Activated naive CD8-positive, alpha-beta T cell treated with anti-CD3 and anti-CD28 coated beads, Interleukin-2, amount 50 U/mL, for 24 hours (primary cell): ENCODE measurements at places on chromosomes 2 and 18.

DNA sequence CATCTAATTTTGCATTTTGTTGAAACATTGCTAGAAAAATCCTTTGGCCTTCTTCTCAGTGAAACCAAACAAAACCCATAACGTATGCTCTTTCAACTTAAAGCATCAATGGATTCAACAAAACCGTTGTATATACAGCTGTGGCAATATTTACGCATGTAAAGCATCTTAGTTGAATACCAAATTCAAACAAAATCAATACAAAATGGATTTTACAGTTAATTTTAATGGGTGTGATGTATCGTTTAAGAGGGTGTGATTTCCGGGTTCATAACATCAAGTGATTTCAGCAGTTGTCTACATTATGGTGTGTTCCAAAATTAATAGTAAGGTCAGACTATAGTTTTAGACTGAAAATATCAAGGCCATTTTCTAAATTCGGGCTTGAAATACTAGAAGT is 198.2 kb downstream of the TGIF1 start:
- DNase-seq, result no peak

GRCh38 chr2:160892204-160892603 is 268.0 kb upstream of the TANK start:
- no peak for DNase-seq

GRCh38 chr2:107635883-107636282 is 190.8 kb upstream of the RGPD4 start:
- DNase-seq, result no peak

DNA sequence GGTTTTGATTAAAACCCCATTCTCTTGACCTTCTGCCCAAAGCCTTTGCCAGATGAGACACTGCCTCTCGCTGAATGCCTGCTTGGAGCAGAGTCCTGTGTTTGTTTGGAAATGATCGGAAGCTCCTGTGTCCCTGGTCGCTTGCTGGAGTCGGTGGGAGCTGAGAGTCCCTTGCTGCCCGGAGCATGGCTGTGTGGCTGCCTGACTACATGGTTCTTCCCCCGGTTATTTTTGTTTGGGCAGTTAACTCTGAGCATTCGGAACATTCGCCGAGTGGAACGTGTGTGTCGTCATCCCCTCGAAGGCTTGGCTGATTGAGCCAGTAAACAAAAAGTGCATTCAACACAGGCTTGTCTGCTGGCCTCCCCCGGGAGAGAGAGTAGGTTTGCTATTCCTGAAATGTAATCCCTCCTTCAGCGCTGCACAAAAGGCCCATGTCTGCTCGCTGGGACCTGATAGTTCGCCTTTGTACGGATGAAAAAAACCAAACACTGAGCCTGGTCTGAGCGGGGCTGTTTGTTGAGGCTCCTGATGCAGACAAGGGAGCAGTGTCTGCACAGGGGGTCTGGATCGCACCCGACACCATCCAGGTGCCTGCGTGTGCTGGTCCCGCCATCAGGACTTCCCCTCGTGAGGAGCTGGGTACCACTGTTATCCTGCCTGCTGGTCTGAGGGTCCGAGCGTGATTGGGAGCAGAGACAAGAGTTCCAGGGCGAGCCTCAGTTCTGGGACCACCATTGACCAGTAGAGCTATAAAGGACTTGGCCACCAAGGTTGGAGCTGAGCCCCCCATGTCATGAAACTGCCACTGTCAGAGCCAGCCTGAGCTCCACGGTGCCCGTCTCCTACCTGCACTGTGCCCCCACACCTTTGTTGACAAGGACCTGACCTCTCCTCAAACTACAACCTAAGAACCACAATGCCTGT is 83.8 kb downstream of the AGAP1 start:
- no peak for DNase-seq

- DNase-seq, result no peak
These were observed 51.3 kb downstream of the ACSL3 start for GRCh38 chr2:222912117-222912516.

DNA sequence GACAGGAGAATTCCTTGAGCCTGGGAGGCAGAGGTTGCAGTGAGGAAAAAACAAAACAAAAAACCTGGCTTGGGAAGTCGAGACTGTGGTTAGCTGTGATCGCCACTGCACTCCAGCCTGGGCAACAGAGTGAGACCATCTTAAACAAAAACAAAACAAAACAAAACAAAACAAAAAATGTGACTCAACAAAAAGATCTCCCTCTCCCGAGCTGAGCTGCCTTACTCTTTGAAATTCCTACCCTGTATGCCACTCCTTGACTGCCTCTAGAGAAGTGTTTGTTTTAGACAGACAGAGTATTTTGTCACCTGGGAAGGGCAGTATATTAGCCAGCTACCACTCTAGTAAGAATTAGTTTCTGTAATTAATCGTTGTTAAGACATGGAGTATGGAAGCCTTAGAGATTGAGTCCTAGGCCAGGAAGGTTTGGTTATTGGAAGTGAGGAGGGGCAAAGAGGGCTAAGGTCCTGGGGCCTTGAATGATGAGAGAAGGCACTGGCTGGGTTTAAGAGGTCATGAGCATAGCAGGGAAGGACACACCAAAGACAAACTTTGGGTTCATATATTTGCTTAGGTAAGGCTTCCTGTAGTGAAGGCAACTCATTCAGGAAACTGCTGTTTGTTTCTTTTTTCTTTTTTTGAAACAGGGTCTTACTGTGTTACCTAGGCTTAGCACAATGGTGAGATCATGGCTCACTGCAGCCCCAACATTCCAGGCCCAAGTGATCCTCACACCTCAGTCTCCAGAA is 56.0 kb downstream of the HAUS1 start:
- DNase-seq, result no peak

DNA sequence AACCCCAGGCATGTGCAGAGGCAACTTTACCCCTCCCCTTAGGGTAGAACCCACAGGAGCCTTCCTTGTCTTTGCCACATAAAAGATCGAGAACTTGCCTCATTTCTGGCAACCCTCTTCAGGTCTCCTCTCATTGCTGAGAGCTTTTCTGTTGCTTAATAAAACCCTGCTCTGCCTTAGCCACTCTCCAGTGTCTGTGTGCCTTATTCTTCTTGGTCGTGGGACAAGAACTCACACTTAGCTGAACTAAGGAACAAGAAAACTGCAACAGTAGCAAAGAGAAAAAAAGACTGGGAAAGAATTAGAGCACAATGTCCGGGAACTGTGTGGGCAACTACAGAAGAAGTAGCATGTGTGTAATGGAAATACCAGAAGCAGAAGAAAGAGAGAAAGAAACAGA is 56.2 kb upstream of the SMIM21 start:
- no peak for DNase-seq

GRCh38 chr18:79736846-79737245 is 57.2 kb downstream of the CTDP1 start:
- no peak for DNase-seq

- DNase-seq, result no peak
These were observed 120.9 kb downstream of the PTGR3 start for GRCh38 chr18:75088021-75088506.

- DNase-seq, result no peak
These were observed 268.0 kb downstream of the DYSF start for GRCh38 chr2:71721362-71721665.

DNA sequence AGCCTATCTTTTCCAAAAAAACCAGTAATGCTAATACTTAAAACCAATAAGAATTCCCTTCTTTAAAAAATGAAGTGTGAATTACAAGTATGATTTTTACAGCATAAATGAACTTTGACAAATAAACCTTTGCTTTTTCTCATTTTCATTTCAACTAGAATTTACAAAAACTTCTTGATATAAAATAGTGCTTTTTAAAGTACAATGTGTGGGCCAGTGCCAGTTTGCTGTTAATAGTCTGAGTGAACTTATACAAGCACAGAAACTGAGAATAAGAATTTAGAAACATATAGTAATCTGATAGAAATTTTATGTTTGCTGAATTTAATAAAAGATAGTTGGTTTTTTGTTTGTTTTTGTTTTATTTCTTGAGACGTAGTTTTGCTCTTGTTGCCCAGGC is 43.7 kb upstream of the CHRNA1 start:
- DNase-seq, result no peak

- no peak for DNase-seq
These were observed 117.2 kb downstream of the GATA6 start for GRCh38 chr18:22286585-22286984.

- DNase-seq, result no peak
These were observed 135.4 kb downstream of the TMEM17 start for GRCh38 chr2:62370321-62371250.

DNA sequence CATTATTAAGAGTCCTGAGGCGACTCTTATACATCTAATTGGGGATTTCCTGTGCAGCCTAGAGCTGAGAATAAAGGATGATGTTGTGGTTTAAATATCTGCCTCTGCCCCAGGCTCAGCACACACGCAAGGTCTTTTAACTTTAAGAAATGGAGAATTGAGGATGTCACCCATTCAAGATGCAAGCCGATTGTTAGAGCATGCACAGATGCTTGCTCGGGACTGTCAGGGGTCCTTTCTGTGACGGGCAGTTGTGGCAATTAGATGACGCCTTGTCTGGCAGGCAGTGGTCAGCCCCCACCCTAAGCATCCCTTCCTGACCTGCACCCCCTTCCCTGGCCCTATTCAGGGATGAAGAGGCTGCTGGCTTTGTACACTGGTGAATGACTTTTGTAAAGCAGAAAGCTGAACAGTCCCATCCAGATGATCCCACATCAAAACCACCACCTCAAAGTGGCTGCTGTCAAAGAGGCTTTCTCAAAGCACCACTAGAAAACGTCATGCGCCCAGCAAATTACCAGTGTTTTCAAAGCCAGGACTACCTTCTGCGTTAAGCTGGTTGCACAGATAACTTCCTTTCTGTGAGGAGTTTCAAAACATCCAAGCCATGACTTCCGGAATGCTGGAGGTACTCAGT is 23.7 kb downstream of the FAM178B start:
- DNase-seq, result peak; percentile 50

DNA sequence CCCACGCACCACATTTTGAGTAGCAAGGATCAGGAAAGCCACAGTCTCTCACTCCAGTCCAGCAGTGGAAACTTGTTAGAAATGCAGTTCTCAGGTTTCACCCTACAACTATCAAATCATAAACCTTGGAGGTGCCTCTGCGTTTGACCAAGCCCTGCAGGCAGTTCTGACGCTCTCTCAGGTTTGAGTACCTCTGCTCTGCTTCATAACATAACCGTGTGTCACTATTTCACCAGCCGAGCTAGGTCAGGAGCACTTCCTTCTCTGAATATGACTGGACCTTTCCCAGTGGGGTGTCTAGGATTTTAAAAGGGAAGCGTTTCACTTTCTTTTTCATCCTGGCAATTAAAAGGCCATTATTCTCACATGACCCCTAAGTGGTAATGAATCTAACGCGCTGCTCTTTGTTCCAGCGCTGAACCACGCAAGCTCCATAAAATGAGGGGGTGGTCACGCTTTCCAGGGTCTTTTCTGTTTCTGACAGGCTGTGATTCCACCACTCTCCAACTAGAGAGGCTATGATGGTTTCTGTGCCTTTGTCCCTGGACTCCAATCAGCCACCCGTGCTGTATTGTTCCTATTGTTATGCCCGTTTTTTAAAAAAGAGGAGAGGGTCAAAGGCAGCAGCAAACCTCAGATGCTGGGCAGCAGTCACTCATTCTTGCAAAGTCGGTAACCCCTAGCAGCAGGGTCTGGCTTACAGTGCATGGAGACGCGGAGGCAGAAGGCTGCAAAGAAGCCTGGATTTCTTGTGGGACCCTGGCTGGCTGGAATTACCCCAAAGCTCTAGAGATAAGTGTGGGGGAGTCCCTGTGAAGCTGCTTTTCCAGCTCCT is 75.2 kb upstream of the CTNNA2 start:
- DNase-seq, result no peak

DNA sequence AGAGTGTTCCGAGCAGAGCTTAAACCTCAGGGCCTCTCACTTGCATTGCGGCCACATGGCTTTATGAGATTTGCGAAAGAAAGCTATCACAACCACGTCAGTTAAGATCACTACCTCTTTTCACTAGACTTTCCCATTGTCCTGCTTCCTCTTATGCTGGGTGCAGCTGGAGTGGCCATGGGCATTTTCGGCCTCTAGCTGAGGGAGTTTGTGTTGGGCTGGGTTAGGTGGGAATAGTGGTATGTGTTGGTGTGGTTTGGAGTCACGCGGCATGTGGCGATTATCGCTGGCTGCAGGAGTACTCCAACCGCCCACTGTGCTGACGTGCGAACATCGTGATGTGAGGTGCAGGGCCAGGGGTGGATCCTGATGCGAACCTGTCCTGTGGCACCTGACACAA is 27.1 kb downstream of the RALB start:
- no peak for DNase-seq

GRCh38 chr2:12047761-12048160 is 301.3 kb downstream of the LPIN1 start:
- DNase-seq, result no peak

- DNase-seq, result no peak
These were observed 763.8 kb upstream of the CDH7 start for GRCh38 chr18:64986906-64987495.

DNA sequence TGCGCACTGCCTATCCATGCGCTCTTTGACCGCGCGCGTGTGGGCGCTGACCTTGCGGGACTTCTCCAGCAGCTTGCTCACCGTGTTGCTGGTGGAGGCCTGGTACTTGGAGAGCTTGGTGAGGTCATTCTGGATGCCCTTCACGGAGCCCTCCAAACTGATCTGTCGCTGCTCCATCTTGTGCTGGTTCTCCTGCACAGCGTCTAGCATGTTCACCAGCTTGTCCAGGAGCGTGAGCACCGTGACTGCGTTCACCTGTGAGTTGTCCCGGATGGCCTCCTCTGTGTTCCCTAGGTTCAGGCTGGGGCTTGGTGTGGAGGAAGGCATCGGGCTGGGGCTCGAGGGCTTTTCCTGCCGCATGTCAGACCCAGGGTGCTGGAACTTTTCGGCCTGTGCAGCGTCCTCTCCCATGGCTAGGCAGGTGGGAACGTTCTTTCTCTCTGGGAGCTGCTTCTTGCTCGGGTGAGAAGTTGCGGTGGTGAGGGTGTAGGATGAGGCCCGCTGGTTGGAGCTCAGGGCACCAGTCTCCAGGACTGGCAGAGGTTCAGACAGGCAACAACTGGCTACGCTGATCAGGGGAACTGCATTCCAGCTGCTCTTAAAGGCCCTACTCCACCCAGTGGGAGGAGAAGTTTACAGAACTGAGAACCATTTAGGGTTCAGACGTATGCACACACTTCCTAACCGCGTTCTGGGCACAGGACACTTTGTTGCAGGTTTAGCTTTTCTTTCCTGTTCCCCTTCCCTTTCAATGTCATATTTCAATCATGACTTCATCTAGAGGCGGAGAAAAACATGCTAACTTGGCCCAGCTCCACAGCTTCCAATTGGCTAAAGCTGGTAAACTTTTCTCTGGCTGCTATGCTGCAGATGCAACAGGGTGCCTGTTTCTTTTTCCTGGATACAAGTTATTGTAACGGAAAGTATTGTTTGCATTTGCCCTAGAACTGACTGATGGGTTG is at the start of gene CAVIN2:
TSS of gene CAVIN2 (minus strand) at position 574 of the 962 bp plus-strand sequence. CDS start at position 411, 163 bp downstream.
- DNase-seq, result no peak

- DNase-seq, result no peak
These were observed 62.3 kb downstream of the ADCY3 start for GRCh38 chr2:24857746-24858145.

DNA sequence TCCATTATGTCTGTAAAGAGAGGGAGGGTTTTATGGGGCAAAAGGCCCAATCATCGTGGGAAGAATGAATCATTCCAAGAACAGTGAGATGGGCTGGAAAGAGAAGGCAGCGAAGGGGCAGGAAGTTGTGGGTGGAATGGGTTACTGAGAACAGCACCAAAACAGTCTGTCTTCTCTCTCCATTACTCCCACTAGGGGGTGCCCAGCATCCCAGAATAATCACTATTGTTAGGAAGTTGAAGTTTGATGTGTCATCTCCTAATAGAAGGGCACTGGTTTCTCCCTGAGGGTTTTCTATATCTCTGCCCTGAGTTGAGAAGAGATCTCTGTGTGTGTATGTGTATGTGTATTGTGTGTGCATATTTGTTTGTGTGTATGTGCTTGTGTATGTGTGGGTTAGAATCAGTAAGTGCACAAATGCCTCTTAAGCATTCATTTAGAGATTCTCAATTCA is 76.6 kb upstream of the MAP4K3 start:
- peak; percentile 73 for DNase-seq

- DNase-seq, result peak; percentile 73
These were observed 48.4 kb upstream of the CYTIP start for GRCh38 chr2:157492189-157492773.
